ENCODE measurements at places on chromosomes 6 and 20.

GRCh38 chr6:40936818-40937251 lies 102.2 kb downstream of the UNC5CL start:
- H3K27ac ChIP-seq = peak overlapping the region; percentile 45
- H3K36me3 ChIP-seq = no peaks in the 10 kb centered on the region
- H3K4me3 ChIP-seq = no peak overlapping the region
- H3K27me3 ChIP-seq = no peaks in the 10 kb centered on the region

DNA sequence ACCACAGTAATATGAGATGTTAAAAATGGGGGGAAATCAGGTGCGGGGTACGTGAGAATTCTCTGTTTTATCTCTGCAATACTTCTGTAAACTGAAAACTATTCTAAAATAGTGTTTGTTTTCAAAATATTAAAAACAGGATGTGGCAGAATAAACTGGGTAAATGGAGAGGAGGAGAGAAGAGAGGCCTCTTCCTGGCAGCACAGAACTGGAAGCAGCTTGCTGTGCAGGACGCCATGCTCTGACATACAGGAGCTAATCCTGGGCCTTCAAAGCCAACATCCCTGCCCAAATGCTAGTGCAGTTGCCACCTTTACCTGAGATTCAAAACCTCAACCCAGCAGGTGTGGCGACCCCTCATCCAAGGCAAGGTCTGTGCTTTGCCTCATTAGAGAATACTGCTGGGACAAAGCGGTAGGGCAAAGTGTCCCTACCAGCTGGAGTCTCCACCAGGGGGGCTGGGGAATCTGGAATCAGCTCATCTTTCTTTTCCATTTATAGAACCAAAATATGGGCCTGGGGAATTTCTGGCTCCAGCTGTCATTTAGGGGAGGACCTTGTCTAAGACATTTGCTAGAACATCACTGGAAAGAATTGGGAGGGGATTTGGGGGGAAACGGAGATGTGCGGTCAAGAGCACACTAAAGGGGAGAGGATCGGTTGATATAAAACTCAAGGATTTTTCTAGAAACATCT lies 67.3 kb downstream of the SCML4 start:
- peaks cover 31% of the 10 kb centered on the region for H3K27me3 ChIP-seq
- no peak for DNase-seq
- H3K36me3 ChIP-seq = no peaks in the 10 kb centered on the region
- H3K4me1 ChIP-seq = no peaks in the 10 kb centered on the region

DNA sequence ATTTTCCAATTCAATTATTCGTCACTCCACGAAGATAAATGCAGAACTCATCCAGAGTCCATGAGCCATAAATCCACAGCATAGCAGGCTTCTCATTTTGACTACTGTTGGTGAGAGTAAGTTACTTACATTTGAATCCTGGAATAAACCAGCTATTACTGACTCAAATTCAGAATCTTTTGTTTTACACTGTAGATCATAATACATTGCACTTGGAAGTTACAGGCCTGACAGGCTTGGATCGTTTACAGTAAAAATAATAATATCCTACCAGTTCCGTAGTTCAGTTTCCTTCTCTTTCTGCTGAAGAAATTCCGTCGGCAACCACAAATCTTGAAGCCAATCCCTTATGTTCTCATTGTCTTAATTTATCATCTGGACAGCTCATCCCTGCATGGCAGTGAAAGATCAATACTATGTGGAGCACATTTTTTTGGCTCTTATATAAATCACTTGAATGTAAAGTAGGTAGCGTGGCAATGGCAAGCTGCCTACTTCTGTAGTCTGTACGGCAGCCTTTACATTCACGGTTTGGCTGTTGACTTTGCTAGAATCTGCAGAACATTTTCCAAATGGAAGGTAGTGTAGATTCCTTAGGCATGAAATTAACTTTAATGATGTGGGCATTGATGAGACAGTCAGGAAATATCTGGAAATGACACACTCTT lies 142.9 kb downstream of the WDR27 start:
- peak; percentile 70 for DNase-seq
- peaks cover 17% of the 10 kb centered on the region for H3K4me1 ChIP-seq
- H3K36me3 ChIP-seq = no peaks in the 10 kb centered on the region
- no peaks in the 10 kb centered on the region for H3K27me3 ChIP-seq
- H3K27ac ChIP-seq = peak overlapping the region; percentile 63
- peak overlapping the region; percentile 58 for H3K4me3 ChIP-seq

DNA sequence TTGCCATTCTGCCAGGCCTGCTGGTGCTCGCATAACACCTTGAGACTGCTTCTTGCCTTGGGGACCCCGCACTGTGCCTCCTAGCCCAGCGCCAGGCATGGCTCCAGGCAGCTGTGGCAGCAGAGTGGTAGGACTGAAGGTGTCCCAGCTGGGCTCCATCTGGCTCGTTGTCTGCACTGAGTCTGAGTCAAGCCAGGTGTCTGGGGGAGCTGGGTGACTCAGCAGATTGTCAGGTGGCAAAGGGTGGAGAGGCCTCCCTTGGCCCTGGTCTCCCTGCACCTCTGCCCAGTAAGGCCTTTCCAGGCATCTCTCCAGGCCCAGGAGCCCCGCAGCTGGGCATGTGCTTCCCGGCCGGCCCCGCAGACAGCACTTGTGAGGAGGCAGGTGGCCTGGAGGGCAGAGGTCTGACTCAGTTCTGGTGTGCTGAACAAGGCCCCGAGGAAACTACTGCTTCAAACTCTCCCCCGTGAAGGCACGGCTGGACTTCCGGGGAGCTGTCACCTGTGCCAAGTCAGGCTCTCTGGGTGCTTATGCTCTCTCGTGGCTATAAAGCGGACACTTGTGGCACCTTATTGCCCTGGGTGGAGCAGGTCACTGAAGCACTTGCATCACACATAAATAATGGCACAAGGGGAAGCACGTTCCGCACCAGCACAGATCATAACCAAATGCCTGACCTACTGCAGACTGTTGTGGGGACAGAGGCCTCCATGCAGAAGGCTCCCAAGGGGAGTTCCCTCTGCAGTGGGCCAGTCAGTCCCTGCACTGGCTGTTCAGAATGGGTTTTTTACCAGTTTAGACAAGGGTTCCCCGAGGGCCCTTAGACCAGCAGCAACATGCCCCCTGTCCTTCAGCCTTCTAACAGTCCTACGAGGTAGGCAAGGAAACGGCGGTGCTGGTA lies 27.5 kb downstream of the FOXC1 start:
- peak overlapping the region; percentile 85 for H3K27ac ChIP-seq
- no peak overlapping the region for H3K4me3 ChIP-seq
- peaks cover 32% of the 10 kb centered on the region for H3K4me1 ChIP-seq
- no peaks in the 10 kb centered on the region for H3K27me3 ChIP-seq
- H3K36me3 ChIP-seq = no peaks in the 10 kb centered on the region

DNA sequence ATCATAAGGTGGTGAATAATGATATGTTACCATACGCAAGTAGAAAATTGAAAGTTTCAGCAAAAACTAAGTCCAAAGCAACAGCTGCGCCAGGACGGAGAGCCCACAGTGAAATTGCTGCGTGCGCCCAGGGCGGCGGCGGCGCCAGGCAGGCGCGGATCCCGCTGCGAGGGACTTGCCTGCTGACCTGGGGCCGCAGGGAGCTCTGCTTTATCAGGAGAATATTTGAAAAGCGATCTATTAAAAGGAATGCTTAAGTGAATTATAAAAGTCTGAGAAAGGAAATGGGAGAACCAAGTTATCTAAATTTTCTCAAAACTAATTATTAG lies 85.4 kb downstream of the THBS2 start:
- H3K27ac ChIP-seq = no peak overlapping the region
- H3K36me3 ChIP-seq = no peaks in the 10 kb centered on the region
- H3K4me1 ChIP-seq = peaks cover 15% of the 10 kb centered on the region
- DNase-seq = no peak
- H3K27me3 ChIP-seq = no peaks in the 10 kb centered on the region

DNA sequence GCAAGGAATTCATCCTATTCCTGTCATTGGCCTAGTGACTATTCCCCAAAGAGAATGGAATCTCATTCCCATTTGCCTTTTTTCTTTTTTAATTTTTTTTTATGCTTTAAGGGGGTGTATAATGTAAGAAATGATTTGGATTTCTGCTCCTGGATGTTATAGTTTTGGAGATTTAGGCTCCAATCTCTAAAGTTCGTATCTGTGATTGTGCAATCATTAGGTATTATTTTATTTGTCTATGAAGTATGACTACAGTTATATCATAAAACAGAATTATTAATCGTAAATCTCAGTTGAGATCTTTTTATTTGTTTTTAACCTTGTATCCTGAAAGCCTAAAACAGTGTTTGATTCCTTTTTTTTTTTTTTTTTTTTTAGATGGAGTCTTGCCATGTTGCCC lies 41.7 kb upstream of the EEF1A1 start:
- H3K27ac ChIP-seq = no peak overlapping the region
- no peaks in the 10 kb centered on the region for H3K36me3 ChIP-seq
- no peak for DNase-seq
- H3K4me3 ChIP-seq = no peak overlapping the region

DNA sequence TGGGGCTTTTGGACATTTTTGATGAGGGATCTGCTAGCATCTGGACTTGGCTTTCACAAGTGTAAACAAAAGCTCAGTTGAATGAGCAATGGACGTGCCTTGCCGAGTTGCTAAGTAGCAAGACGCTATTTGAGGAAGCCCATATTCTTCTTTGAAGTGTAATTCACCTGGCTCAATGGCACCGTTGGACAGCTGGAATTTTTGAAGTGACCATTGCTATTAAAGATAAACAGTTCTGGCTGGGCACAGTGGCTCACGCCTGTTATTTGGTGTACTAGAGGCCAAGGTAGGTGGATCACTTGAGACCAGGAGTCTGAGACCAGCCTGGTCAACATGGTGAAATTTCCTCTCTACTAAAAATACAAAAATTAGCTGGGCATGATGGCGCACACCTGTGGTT lies 88.8 kb upstream of the SOX4 start:
- H3K36me3 ChIP-seq = no peaks in the 10 kb centered on the region
- H3K4me1 ChIP-seq = 0 out of 2 replicates have a peak, but pooled peaks cover 4% of the 10 kb centered on the region

DNA sequence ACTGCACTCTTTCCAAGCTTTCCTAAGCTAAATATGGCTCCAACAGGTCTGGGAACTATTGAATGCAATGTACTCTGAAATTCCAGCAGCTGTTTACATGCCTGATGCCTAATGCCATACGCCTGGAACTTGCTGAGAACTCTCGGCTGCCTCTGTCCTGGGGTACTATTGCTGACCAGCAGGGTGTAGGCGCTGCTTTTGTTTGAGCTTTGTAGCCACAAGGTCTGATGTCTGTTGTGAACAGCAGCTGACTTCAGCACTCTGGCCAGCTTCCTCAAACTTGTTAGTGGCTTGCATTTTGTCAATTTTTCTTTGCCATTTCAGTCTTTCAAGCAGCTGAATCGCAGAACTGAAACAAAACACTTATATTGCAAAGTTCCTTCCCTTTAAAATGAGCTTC lies 26.7 kb downstream of the SAYSD1 start:
- no peaks in the 10 kb centered on the region for H3K36me3 ChIP-seq
- H3K27me3 ChIP-seq = peaks cover 92% of the 10 kb centered on the region
- H3K4me3 ChIP-seq = no peak overlapping the region
- no peak overlapping the region for H3K27ac ChIP-seq
- DNase-seq = peak; percentile 45

Measured in PC-3 (cell line).